Ovary (tissue), 10 donors: ENCODE measurements at places on chromosomes 5 and 9. TPM values are rescaled to one million over a fixed set of nuclear protein-coding genes. Genes with fewer than 3 reads are reported as not detected.
A peak's percentile ranks its signal among the peaks of the same experiment; 100 is the strongest.

CTXN3 gene
- not detected for polyA plus RNA-seq

DNA sequence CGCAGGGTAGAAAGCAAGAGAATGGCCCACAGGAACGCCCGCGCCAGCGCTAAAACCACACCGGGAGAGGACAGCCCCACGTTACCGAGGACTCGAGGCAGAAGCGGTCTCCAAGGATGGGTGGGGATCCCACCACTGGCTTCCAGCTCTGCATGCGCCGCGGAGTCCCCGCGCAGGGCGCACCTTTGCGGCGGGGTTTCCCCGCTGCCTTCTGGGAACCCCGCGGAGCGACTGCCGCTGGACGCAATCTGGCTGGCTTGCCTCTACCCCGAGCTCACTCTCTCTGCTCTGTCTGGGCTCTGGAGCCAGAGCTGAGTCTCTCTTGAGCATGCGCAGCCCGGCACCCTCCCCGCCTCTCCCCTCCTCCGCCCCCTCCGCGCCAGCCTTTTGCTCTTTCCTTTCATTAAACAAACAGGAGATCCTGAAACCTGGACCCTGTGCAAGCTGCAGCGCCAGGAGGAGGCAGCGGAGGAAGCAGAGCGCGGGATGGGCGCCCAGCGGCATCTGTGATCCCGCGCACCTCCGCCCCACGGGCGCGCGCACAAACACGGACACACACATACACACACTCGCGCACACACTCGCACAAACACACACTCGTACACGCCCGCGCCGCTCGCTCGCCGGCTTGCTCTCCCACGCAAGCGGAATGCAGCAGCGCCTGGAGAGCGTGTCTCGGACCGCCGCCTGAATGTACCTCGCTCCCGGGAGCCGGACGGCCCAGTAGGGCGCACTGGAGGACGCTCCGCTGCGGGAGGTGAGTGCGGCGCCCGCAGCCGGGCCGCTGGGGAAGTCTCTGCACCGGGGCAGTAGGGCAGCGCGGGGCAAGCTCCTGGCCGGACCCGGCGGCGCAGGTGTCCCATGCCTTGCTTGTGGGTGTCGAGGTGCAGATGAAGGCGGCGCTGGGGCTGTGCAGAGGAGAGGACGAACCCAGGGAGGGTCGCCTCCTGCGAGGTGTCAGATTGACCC, at the start of gene PLPPR1:
TSS of gene PLPPR1 (plus strand) at position 382 of the 969 bp plus-strand sequence.
- H3K4me1 ChIP-seq = peaks cover 8% of the 10 kb centered on the region
- peak within 1 kb of the TSS; percentile 23 for H3K4me3 ChIP-seq
- no peak within 1 kb of the TSS for H3K27ac ChIP-seq
- H3K36me3 ChIP-seq = no peaks in the 10 kb centered on the region
- H3K27me3 ChIP-seq = no peaks in the 10 kb centered on the region

STK32A gene
- polyA plus RNA-seq = 4.9 TPM

CYSTM1 gene
- 35.4 TPM for polyA plus RNA-seq

DNA sequence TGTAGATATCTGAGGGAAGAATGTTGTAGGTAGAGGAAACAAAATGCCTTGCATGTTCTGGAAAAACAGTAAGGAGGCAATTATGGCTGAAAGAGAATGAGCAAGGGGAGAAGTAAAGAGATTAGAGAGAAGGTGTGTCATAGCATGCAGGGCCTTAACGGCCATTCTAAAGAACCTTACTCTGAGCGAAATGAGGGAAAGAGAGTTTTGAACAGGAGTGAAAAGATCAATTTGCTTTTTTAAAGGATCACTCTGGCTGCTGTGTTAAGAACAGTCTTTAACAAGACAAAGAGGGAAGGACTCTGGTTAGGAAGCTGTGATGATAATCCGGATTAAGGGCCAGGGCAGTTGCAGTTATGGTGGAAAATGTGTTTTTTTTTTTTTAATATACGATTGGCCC, 22.6 kb downstream of the PTBP3 start:
- H3K36me3 ChIP-seq = no peaks in the 10 kb centered on the region
- H3K27me3 ChIP-seq = no peaks in the 10 kb centered on the region
- no peak for DNase-seq
- H3K4me3 ChIP-seq = no peak overlapping the region

DMRT3 gene
- polyA plus RNA-seq = not detected

DNA sequence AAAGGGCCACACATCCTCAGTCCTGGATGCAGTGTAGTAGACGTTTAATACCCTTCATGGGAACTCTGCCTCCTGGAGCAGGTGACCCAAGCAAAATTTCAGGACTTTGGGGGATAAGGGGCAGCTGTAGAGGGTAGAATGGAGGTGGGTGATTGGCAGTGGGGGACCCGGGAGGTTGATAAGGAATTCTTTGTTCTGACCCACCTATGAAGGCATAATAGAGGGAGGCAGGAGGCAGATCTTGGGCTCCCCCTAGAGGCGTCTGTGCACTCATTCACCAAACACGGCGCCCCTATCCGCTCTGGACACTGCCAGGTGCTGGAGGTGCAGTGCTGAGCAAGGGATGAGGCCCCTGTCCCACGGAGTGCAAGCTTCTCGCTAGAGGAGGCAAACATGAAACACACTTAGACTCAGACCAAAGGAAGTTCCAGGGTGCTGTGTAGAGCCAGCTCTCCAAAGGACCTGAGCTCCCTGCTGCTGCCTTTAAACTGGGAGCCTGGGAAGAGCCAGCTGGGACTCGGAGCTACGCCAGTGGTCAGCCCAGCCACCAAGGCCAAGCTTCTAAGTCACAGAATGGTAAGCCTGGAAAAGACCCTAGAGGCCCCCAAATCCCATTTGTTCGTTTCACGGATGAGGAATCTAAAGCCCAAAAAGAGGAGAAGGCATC, 7.7 kb downstream of the IL17B start:
- H3K27ac ChIP-seq = no peak overlapping the region
- H3K4me1 ChIP-seq = no peaks in the 10 kb centered on the region
- no peaks in the 10 kb centered on the region for H3K27me3 ChIP-seq
- DNase-seq = peak; percentile 51
- H3K4me3 ChIP-seq = no peak overlapping the region

PDE6A gene
- 0.25 TPM for polyA plus RNA-seq

NCS1 gene
- polyA plus RNA-seq = 15.5 TPM

RORB gene
- polyA plus RNA-seq = 0.60 TPM

DNA sequence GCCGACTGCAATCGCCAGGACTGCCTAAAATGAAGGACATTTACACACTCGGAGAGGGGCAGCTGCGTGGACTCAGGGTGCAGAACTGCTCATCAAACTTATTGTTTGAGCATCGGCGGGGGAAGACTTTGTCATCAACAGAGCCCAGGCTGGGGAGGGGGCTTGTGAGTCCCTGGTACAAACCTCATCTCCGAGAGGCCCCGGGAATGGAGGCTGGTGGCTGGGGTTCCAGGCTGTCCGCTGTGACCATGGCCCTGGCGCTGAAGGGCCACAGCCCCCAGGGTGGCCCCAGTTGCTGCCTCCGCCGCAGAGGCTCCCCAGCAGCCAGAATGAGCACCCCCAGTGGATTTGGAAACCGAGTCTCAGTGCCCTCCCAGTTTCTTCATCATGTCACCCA, 46.1 kb upstream of the RNU6ATAC start:
- no peaks in the 10 kb centered on the region for H3K36me3 ChIP-seq
- H3K27ac ChIP-seq = peak overlapping the region; percentile 66
- H3K4me3 ChIP-seq = no peak overlapping the region
- DNase-seq = no peak
- H3K27me3 ChIP-seq = no peaks in the 10 kb centered on the region

DNAJB5 gene
- polyA plus RNA-seq = 5.7 TPM

MYOZ3 gene
- 1.6 TPM for polyA plus RNA-seq
